ENCODE measurements at places on chromosomes 5 and 9.

DNA sequence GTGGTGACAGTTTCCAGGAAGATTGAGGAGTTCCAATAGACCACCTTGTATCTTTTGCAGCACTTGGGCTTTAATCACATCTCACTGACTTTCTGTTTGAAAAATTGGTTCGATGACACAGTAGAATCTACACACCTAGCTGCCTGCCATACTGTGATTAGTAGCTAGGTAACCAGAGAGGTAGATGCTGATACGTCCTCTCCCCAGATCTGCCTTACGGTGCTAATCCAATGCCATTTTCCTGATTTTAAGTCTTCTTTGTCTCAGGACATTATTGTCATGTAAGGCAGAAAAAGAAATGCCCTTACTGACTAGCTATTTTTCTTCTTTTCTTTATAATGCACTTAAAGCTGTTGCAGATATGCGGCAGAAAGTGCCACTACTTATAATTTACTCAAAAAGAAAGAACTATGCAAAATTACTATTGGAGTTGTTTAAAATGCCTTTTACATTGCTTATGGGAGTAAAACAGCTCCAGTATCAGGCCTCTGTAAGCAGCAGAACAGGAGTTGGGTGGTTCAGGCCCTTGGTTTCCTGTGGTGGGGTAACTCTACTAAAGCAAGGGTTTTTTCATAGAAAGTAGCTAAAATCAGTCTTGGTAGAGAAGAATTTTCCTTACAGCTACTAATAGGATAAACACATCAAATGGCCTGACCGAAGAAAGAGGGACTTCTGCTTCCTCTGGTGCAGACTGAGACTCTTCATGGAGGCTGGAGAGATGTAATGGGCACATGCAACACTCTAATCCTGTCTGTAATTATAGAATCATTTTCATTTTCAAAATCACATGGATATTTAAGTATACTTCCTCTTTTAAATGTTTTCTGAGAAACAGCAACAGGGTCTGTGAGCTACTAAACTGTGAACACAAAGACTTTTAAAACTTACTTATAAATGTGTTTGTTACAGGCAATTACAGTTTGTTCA is 177.2 kb downstream of the MAPKAP1 start:
- DNase-seq: no peak

- DNase-seq: no peak
Measured at GRCh38 chr5:137051161-137051560, 448.0 kb downstream of the SPOCK1 start.

DNA sequence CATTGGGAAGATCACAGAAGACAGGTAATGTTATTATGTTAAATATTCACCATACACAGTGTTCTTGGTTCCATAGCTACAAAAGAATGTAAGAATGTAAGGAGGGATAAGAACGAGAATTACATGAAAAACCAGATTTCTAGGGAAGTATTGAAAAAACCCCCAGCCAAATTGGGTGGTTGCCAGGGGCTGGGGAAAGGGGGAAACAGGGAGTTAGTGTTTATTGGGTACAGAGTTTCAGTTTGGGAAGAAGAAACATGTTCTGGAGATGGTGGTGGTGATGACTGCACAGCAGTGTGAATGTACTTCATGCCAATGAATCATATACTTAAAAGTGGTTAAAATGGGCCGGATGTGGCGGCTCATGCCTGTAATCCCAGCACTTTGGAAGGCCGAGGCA is 40.3 kb downstream of the GLRX start:
- no peak for DNase-seq

DNA sequence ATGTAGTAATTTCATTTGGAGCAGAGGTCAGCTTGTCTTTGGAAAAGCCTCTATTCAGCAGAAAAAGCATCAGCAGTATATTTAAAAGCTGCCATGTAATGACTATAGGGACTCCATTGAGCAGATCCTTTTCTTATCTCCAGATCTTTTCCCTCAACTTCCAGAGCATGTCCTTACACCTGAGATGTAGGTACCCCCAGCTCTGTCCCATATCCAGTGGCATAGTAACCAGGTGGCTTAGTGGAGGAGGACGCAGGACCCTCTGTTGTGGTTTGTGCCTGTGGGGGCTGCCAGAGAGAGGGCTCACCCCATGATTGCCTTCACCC is 61.5 kb downstream of the RCL1 start:
- no peak for DNase-seq

All from activated CD4-positive, alpha-beta T cell treated with anti-CD3 and anti-CD28 coated beads, Interleukin-2, amount 50 U/mL, for 1 hour (primary cell).